ENCODE measurements at places on chromosomes 6 and 20.

DNA sequence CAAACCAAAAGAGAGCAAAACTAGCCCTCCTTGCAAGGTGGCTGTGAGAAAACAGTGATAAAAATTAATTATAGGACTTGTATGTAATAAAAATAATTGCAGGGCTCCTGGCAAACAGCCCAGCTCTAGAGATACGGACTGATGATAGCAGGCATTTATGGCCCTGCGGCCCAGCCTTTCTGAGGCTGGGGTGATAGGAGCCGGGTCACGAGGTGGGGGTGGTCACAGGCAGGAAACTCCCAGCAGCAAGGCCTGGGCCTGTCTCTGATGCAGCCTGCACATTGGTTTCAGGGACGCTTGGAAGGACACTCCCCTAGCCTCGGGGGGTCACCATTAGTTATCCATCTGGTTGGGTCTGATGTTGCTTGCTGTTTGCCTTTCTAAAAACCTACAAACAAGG is 18.7 kb upstream of the TTPAL start:
- DNase-seq = no peak

DNA sequence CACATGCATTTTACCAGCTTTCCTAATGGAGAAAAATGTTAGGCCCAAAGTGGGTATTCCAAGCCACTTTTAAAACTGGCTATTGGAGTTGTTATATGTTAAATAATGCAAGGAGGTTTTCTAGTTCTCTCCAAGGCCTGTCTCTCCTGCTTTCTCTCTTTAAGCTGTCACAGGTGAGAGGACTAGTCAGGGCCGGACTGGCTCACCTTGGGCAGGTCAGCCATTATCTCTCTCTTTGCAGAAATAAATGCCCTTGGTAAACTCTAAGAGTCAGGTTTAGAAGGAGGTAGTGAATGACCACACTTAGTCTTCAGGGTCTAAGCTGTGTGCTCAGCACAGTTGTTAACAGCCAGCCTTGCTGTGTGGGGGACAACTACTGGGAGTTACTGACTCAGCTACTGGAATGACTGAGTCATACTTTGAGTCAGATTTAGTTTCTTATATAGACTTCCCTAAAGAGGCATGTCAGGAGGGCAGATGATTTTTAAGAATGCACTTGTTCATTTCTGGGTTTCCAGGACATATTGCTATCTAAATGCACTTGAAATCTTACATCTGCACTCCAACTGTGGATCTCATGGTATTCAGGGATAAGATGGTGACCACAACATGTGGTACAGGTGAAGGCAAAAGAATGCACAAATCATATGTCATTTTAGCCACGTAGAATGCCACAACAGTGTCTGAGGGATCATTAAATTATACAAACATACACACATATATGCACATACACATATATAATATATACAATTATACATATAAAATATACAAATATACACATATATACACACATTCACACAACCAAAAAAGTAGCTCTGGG is 719.4 kb downstream of the EPM2A start:
- DNase-seq = no peak

- DNase-seq = no peak
These were observed 6.7 kb upstream of the HSF2 start for GRCh38 chr6:122392564-122393350.

- DNase-seq = no peak
These were observed 726.9 kb upstream of the CITED2 start for GRCh38 chr6:140101367-140101766.

- DNase-seq = no peak
These were observed 212.3 kb upstream of the ZNF217 start for GRCh38 chr20:53805895-53806384.

GRCh38 chr6:31489086-31489485 is 8.9 kb upstream of the MICB start:
- no peak for DNase-seq

DNA sequence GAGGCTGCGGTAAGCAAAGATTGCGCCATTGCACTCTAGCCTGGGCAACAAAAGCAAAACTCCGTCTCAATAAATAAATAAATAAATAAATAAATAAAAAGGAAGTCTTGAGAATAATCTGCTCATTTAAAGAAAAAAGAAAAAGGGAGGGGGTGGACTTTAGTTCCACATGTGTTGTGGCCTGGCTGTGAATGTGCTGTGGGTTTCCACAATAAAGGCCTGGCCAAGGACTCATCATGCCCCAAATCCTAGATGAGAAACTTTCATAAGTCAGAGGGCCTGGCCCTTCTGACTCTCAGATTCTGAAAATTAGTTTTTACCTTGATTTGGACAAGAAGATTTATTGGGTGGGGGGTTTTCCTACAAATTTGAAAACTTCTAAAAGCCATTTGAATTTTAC is 48.4 kb downstream of the RIOK1 start:
- DNase-seq = no peak

DNA sequence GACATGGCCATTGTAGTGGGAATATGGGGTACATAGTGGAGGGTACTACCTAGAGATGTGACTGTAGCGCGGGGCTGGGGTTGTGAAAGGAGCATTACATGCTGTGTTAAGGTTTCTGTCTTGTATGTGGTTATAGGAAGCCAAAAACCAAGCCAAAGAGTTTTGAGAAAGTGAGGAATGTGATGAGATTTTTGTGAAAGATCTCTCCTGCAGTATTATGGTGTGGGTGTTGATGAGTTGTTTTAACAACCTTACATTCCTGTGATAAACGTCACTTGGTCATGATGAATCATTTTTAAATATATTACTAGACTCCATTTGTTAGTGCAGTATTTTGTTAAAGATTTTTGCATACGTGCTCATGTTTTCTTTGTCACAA is 48.9 kb downstream of the ZFAND3 start:
- DNase-seq = no peak

- no peak for DNase-seq
These were observed 46.0 kb downstream of the GTF2H5 start for GRCh38 chr6:158213925-158214674.

DNA sequence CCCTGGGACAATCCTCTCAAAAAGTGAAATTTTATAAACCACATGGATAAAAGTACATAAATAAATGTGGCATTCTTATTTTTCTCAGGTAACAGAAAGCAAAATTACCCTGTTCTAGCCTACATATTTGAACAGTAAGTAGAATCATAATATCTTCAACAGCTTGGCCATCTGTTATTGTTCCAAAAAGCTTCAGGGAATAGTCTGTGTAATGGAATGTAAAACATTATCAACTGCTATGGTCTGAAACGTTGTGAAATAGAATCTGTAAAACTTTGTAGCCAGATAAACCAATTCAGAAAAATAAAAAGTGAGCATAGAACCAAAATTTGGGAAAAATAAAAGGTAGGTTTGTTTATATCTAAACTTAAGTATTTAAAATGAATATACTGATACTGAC is 114.7 kb downstream of the THEMIS start:
- DNase-seq = no peak

DNA sequence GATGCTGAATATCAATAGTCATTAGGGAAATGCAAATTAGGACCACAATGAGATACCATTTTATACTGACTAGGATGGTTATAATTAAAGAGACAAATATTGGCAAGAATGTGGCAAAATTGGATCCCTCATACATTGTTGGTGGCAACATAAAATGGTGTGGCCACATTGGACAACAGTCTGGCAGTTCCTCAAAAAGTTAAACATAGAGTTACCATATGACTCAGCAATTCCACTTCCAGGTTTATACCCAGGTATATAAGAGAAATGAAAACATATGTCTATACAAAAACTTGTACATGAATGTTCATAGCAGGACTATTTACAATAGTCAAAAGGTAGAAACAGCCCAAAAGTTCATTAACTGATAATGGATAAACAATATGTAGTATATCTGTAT is 2.0 kb upstream of the CRIP3 start:
- no peak for DNase-seq

DNA sequence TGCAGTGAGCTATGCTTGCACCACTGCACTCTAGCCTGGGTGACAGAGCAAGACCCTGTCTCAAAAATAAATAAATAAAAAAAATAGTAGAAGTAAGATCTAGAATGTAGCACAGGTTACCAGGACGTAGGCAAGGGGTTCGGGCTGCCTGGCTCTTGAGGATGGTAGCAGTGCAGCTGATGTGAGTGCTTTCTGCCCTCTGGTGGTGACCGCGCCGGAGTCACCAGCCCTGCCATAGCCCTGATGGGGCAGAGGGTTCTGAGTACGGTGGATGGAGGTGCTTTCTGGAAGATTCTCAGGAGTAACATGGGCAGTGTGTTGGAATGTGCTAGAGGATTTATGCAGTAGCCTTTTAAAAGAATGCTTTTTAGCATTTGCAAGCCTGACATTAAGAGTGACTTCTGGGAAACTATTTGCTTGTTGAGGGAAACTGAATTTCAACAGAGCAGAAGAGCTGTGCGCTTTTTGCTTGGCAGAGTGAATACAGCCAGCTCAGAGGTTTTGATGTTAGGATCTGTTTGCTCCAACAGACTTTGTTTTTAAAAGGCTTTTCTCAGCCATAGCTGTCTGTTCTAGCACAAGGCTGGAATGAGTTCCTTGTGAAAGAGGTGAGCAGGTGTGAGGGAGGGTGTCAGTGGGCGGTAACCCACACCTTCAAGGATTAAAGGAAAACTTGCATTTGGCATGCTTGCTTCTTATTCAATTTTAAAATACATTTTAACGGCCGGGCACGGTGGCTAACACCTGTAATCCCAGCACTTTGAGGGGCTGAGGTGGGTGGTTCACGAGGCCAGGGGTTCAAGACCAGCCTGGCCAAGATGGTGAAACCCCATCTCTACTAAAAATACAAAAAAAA is 65.9 kb downstream of the PTPN1 start:
- DNase-seq = peak; percentile 37

GRCh38 chr6:119915971-119916370 is 566.4 kb upstream of the MAN1A1 start:
- no peak for DNase-seq

GRCh38 chr6:131107151-131107550 is 28.1 kb upstream of the AKAP7 start:
- no peak for DNase-seq

DNA sequence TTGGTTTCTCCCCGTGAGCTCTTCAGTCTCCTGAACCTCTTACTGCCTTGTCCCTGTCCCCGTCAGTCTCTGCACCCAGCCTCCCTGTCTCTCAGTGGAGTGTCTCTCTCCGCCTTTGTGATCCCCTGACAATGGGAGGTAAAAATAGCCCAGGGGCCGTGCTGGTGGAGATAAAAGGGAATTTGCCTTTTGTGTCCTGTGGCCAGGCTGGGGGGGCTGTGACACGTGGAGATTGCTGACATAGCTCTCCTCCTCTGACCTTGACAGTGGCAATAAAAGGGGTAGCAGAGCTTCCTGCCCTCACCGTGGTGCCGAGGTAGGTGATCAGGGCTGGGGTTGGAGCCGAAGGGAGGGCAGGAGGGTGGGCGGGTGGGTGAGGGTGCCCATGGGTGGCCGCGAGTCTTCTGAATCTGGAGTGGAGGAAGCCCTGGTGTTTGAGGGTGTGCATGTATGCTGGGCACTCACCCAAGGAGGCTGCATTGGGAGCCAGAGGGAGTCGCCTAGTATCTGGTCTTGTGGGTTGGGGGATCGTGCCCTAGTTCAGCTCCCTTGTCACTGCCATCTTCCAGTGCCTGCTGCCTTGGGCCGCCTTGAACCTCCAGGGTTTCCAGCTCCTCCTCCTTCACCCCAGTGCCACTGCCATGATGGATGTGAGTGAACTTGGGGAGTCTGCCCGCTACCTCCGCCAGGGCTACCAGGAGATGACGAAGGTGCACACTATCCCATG is 21.9 kb downstream of the MYH7B start:
- DNase-seq = no peak

DNA sequence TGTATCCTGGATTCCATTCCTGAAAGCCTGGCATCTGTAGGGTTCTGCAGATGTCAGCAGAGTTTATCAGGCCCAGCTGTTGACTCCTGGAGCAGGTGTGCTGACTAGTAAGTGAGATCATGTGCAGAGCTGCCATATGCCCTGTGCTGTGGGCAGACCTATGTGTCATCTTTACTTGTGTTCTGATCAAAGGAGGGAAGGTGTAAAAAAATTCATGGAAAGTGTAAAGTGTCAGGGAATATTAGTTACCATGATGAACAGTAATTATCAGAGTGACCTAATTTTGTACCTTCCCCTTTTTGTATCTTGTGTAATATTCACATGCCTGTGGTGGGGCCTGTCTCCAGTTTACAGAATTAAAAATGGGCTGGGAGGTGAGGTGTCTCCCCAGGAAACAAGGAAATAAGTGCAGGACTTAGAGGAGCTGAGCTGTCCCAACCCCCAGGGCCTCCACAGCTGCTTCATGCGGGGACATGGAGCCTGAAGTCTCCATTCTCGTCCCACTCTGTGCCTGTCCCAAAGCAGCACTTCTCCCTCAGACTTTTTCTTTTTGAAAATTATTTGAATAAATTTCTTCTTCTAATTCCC is 148.2 kb upstream of the GGTLC1 start:
- DNase-seq = no peak

DNA sequence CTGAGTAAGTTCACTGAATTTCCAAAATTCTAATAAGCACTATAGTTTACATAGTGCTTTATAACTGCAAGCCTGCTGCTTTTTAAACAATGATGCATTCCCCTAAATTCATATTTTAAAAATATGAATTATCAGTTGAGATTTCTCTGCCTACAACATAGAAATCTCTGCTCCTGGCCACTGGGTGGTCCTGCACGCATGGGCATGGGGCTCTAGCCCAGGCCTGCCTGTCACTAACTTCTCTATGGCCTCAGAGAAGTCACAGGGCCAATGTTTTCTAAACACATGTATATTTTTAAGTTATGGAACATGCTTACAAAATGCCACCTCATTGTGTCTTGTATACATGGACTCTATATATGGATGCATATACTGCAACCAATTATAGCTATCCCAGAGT is 211.0 kb downstream of the FOXC1 start:
- no peak for DNase-seq

DNA sequence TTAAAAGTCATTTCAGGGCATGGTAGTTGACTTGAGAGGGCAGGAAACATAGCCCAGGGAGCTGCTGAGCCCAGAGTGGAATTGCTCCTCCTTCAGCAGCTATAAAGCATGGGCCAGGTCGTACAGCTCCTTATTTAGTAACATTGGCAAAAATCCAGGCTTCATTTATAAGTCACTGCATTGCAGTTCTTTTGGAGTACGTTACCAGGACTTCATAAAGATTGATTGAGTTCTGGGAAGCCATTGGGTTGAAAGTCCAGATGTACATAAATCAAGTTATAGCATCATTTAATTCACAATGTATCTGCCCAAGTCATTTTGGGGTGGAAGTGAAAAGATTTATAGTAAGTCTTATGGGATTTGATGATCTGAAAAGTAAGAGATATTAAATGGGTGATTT is 53.0 kb upstream of the ANKEF1 start:
- no peak for DNase-seq

GRCh38 chr6:69768664-69769063 is 28.1 kb downstream of the LMBRD1 start:
- no peak for DNase-seq
